ENCODE measurements at places on chromosomes 2 and 18. TPM values are rescaled to one million over a fixed set of nuclear protein-coding genes. Genes with fewer than 3 reads are reported as not detected.

The CYS1 gene
- under 0.01 TPM for total RNA-seq

The HOXD8 gene
- total RNA-seq = not detected

The MBP gene
- total RNA-seq = 15.7 TPM

The MGAT4A gene
- 0.54 TPM for total RNA-seq

The NOL4 gene
- not detected for total RNA-seq

The XIRP2 gene
- total RNA-seq = 0.18 TPM

The ZBTB7C gene
- not detected for total RNA-seq

The SLC9A2 gene
- not detected for total RNA-seq

The WDR12 gene
- 53.6 TPM for total RNA-seq

The HOXD4 gene
- total RNA-seq = not detected

The MFF gene
- 117 TPM for total RNA-seq

The ERBB4 gene
- not detected for total RNA-seq

The WDR75 gene
- 40.2 TPM for total RNA-seq

The ADGRF3 gene
- not detected for total RNA-seq

The FOXI3 gene
- not detected for total RNA-seq

The SCN7A gene
- under 0.01 TPM for total RNA-seq

The MAPRE2 gene
- 22.0 TPM for total RNA-seq

The ZNF385B gene
- not detected for total RNA-seq

The CAPN14 gene
- 1.1 TPM for total RNA-seq

The OSBPL6 gene
- total RNA-seq = 4.3 TPM

Measured in cardiac atrium fibroblast (primary cell).